ENCODE measurements at places on chromosomes 2 and 18.

DNA sequence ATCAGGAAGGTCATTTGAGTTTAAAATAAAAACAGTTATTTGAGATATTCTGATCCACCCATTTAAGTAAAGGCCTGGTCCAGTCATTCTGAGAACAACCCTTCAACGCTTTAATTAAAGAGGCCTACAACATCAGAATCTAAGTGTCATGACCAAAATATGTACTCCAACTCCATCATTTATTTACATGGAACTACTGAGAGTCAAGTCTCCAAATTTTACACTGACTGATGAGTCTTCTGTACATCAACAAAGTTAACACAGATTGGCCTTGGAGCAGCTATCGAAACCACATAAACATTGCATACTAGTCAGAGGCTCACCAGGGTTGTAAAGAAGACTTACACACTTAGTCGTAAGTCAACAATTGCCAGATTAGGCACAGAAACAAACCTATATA is 37.1 kb downstream of the PIEZO2 start:
- no peak for DNase-seq

DNA sequence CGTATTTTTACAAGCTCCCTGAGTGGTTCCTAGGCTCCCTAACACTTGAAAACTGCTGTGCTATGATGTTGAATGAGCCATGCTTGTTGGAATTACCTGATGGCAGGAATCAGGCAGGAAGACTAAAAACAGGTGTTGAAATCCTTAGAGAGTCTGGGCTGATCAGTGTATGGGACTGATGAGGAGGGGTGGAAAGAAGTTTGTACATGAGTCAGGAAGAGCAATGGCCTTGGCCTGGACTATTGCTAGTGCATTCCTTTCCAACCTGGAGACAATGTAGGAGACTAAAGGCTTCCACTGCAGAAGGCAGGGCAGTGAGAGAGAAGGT is 25.0 kb upstream of the TMBIM1 start:
- DNase-seq, result no peak

DNA sequence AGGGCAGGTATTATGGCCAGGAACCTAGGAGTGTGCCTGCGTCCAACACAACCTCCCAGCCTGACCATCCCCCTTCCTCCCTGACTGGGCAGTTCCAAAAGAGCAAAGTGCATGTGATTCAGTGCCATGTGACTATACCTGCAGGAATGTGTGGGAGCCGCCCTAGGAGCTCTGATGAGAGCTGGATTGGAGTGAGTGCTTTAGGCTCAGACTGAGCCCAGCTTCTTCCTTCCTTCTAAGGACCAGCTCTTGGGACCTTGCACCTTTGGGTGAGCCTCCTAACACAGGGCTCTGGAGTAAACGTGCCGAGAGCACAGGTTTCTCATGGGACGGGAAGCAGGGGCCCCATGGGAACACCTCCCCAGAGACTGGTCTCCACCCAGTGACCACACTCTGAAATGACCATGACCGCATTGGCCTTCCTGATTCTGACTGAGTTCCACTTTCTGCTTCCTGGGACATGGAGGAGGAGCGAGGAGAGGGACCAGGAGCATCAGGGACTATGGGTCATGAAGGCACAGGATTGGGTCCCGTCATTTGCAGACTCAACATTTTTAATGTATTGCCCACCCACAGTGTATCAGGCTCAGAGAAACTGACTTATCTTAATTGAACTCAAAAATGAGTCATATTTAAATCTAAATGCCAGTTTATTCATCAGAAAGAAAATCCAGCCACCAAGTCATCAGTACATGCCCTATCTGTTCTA is 87.8 kb upstream of the BCL2L11 start:
- DNase-seq, result no peak

GRCh38 chr2:219423652-219424377 is 5.6 kb downstream of the DES start:
- DNase-seq, result no peak

GRCh38 chr2:105220604-105221003 is 20.9 kb upstream of the GPR45 start:
- DNase-seq, result no peak

GRCh38 chr2:4995466-4995865 is 696.7 kb upstream of the SOX11 start:
- no peak for DNase-seq
